Activated T-helper 1 cell treated with anti-CD3 and anti-CD28 coated beads, Interleukin-2, amount 50 U/mL, for 16 hours (primary cell): ENCODE measurements at places on chromosomes 3 and 15.

GRCh38 chr3:71786551-71786950, 1.6 kb upstream of the PROK2 start:
- no peak for DNase-seq

- no peak for DNase-seq
Observed at GRCh38 chr15:41483115-41483514, 10.6 kb upstream of the ITPKA start.

DNA sequence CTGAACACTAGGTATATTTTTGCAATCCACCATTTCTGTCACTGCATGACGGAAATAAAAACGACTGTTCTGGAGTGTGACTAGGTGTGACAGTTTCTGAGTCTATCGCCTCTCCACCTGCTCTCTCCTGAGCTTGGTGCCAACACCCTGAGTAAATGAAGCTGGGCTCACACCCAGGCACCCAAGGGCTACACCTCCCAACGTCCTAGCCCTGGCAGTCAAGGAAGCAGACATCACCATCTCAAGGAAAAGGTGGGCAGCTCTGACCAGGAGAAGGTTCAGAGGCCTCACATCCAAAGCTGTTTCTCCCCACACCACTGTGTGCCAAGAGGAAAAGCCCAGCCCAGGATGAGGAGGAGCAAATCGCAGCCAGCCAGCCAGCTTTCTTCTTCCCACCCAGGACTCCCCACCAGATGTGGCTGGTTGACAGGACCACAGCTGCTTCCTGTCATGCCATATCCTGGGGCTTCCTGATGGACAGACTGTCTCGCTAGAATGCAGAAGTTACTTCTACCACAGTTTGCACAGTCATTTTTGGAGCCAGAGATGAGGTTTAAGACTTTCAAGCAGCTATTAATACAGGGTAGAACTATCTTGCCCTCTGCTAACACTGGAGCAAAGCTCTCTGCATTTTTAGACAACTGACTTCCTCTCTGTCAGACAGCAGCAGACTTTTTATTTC, 3.3 kb downstream of the SCAMP2 start:
- DNase-seq: no peak

- no peak for DNase-seq
Observed at GRCh38 chr3:133948131-133948810, 52.6 kb upstream of the RAB6B start.

GRCh38 chr15:79455361-79455760, 23.2 kb downstream of the MINAR1 start:
- DNase-seq: no peak

- no peak for DNase-seq
Observed at GRCh38 chr3:186261638-186262037, 100.4 kb downstream of the DGKG start.

DNA sequence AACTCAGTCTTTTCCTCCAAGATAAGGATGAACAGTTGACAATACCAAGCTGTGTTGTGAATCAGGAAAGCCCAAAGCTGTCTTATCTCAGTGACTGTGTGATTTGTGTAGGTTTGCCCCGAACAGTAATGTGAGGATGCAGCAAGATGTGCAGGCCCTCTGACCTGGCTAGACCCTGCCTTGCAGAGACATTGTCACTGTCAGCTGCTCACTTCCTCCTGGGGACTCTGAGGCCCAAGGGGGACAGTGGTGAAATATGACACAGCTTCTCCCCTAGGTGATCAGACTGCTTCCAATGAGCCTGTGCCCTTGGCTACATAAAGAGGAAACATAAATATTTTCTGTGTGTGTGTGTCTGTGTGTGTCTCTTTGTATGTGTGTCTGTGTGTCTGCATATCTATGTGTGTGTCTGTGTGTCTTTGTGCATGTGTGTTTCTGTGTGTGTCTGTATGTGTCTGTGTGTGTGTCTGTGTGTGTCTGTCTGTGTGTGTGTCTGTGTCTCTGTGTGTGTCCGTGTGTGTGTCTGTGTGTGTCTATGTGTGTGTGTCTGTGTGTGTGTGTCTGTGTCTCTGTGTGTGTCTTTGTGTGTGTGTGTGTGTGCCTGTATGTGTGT, 21.7 kb downstream of the LRRK1 start:
- DNase-seq: no peak
